Chondrocyte (in vitro differentiated cells): ENCODE measurements at places on chromosomes 5 and 9.

DNA sequence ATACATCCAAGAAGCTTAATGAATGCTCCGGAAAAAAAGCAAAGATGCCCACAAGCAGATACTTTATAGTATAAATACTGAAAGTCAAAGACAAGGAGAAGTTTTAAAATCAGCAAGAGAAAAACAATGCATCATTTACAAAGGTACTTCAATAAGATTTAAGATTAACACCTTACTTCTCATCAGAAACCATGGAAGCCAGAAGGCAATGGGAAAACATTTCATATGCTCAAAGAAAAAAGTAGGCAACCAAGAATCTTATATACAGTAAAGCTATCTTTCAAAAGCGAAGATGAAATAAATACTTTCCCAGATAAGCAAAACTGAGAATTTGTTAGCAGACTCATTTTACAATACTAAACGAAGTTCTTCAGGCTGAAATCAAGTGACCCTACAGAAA lies 51.1 kb downstream of the ABHD17B start:
- DNase-seq = no peak

GRCh38 chr9:76905791-76906646 lies at the start of gene PRUNE2:
Gene PRUNE2, minus strand, starts transcription at chr9:76906114. Its CDS starts 151 bp downstream, at chr9:76905963.
- DNase-seq = peak; percentile 95

DNA sequence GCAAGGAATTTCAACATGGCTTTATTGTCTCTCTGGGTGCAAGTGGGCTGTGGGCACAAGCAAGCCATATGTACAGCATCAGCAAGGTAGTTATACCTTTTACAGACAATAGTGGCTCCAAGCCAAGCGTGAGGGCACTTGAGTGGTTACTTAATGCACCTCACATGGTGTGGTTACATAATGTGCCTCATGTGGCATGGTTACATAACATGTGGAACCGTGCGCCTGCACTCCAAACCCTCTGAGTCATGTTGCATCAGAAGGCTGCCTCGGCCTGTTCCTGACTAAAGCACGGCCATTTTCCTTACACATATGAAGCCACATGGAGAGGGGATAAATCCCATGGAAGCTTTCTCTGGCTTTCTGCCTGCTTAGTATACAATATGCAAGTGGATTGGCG lies 150.9 kb downstream of the OSTF1 start:
- DNase-seq = no peak

- DNase-seq = peak; percentile 77
These were observed 91.1 kb upstream of the CACNA1B start for GRCh38 chr9:137786511-137786920.

DNA sequence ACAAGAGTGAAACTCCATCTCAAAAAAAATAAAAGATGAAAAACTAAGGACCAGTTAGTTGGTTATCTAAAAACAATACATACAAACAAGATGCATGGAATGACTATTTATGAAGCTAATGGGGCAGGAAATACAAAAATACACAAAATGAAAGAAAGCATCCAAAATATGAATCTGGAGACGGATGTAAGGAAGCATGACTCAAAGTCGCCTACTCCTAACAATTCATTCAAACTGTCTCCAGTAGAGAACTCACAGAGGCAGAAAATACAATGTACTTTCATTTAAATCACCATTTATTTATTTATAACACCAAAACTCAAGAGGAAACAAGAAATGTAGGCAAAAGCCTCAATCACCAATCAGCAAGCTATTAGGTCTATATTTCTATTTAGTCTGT lies 68.4 kb downstream of the SCAI start:
- no peak for DNase-seq

GRCh38 chr5:165881259-165881658 lies 2375.8 kb downstream of the MAT2B start:
- DNase-seq = no peak

- DNase-seq = no peak
These were observed 1175.5 kb downstream of the DTWD2 start for GRCh38 chr5:117812861-117813260.

- no peak for DNase-seq
These were observed 599 bp downstream of the KIAA1191 start for GRCh38 chr5:176360894-176361436.

- no peak for DNase-seq
These were observed 5.5 kb downstream of the EXOSC2 start for GRCh38 chr9:130699047-130699446.

DNA sequence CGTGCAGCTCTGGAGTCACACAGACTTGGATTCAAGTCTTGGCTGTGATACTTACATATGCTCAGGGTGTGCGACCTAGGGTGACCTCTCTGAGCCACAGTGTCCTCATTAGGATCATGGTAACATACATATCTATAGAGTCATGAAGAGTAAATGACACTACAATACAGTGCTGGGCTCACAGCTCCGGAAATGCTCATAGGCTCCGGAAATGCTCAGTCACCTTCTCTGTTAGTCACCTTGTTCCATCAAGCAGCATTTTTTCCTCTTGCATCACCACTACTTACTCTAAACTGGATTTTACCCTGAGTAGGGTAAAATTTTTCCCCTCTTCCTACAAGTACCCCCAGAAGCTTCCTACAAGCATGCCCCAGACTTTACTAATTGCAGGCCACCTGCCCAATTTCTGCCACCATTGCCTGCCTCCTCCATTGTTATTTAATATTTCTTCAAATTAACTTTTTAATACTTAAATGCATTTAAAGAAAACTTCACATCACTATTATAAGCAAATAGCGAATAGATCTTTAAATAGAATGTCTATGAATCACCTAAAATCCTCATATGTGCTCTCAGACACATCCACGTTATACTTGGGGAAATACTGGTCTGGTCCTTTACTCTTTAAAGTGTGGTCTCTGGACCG lies 147.6 kb upstream of the SPRY4 start:
- DNase-seq = no peak

GRCh38 chr9:38316166-38316780 lies 76.2 kb upstream of the ALDH1B1 start:
- no peak for DNase-seq
